Fibroblast of skin of right biceps (primary cell): ENCODE measurements at places on chromosomes 2 and 18.
A peak's percentile ranks its signal among the peaks of the same experiment; 100 is the strongest.

DNA sequence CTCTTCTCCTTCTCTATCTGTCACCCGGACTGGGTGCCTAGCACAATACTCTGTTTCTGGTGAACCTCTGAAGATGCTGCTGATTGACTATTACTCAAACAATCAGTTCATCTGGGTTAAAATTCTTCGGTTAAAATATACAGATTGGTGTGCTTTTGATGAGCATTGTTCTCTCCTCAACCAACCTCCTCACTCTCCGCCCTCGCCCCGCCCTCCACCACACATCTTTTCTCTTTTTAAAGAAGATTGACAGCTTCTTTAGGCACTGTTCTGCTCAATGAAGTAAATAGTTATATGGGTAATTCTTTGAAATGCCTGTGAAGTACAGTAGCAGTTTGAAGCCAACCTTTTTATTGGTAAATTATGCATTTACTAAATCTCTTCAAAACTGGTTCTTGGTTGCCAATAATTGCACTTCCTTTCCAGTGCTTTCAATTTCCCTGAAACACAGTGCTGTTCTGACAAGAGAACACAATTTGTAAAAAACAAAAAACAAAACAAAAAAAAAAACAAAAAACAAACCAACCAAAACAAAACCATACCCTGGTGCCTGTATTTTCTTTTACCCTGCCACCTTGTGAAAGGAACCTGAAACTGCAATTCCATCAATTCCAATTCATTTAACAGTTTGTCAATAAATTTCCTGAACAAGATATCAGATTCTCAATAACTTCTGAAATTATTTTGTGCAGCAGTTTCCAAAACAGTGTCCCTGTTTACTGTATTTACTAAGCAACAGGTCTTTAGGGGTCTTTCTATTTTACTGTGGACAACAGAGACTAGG lies 188.6 kb downstream of the LRP1B start:
- DNase-seq, result no peak

- DNase-seq, result no peak
Observed at GRCh38 chr2:220890931-220891330, 681.2 kb downstream of the EPHA4 start.

GRCh38 chr18:5317186-5317585 lies 21.7 kb upstream of the ZBTB14 start:
- DNase-seq, result no peak

- DNase-seq, result no peak
Observed at GRCh38 chr2:217559084-217559483, 443.7 kb downstream of the TNS1 start.

- no peak for DNase-seq
Observed at GRCh38 chr2:222952204-222952603, 91.4 kb downstream of the ACSL3 start.

DNA sequence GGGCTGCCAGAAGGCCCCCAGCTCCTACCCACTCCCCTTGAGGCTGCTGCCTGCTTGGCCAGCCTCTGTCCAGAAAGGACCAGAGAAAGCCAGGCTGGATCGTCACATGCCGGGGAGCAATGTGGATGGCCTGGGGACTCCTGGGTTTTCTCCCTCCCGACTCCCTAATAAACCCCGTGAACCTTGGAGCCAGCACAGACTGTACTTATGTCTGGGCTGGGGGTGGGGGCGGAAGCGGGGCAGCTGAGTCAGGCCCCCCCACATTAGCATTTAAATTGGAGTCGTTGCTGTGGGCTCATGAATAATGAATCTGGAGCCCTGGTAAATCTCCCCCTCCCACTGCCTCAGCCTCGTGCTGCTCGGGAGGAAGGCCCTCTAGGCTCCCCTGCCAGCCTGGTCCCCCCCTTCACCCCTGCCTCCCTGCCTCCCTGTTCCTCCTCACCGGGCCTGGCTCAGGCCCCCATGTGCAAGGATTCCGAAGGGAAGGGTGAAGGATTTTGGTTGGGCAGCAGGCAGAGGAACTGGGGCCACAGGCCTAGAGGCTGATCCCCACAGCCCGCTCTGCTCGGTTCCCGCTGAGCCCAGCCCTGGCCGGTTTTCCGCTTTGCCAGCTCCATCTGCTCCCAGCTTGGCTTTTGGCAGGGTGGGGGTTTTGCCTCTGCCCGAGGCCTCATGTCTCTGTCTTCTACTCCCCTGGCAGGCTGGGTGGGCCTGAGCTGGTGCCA lies 7.3 kb upstream of the ASIC4 start:
- no peak for DNase-seq

GRCh38 chr2:141271346-141271745 lies 859.5 kb downstream of the LRP1B start:
- no peak for DNase-seq

- peak; percentile 33 for DNase-seq
Observed at GRCh38 chr2:233329489-233330135, 22.0 kb downstream of the SAG start.

- DNase-seq, result no peak
Observed at GRCh38 chr2:172088245-172089004, 3.1 kb downstream of the DLX1 start.

DNA sequence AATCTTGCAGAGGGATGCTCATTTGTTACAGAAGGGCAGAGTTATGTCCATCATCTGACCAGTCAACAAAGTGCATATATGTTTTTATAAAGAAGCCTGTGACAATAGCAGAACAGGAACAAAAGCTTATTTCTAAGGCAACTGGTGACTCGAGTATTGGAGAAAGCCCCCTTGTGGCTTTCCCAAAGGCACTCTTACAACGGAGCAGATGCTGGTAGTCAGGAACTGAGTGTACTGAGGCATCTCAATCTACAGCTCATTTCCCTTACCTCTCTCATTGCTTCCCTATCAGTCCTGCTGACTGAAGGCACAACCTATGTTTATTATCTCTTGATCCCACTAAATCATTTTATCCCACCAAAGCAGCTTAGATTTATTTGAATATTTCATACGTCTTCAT lies 557.1 kb upstream of the CHAC2 start:
- DNase-seq, result no peak

GRCh38 chr2:100742277-100743254 lies 77.4 kb upstream of the NPAS2 start:
- DNase-seq, result peak; percentile 100

DNA sequence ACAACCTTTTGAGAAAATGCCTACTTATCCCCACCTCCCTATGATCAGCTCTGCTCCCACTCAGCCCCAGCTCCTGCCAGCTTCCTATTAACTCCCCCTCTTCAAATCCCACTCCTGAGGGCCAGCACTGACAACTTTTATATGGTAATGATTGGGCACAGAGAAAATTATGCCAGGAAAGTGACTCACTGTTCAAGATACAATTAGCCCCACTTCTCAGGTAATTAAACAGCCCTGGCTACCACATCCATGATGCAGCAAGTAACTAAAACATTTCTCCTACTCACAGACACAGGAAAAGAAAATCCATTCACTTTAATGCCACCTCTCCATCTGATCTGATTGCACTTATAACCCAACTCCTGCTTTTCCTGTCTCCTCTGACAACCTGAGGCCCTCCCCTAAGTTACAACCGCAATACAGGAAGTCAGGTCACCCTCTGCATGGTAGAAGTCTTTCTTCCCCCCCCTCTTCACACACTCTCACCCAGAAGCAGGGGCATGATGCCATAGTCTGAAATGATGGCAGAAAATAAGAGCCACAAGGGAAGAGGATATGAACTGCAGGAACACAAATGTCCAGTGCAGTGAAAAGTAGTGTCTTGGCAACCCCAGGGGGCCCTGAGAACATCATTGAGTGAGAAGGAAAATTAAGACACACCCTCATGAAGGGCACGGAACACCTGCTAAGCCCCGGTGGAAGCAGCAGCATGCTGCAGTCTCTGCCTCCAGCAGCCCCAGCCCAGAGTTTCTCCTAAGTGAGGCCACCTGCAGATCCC lies 54.4 kb downstream of the STK39 start:
- DNase-seq, result peak; percentile 29

- no peak for DNase-seq
Observed at GRCh38 chr18:34220081-34220815, 4.5 kb downstream of the NOL4 start.

DNA sequence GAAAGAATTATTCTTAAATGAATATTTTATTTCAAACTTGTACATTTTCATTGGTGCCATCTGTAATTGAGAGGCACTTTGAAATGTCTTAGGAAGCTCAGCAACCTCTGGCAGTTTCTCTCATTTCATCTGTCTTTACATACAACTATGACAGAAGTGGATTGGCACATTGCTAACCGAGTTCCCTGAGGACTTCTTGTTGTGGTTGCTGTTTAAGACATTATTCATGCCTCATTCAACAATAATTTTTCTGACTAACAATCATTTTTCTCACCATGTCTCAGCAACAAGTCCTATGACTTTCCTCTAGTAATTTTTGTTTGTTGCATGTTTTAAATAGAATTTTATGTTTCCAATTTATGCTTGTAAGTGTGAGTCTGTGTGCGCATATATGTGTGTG lies 284.0 kb upstream of the CWC22 start:
- peak; percentile 80 for DNase-seq

DNA sequence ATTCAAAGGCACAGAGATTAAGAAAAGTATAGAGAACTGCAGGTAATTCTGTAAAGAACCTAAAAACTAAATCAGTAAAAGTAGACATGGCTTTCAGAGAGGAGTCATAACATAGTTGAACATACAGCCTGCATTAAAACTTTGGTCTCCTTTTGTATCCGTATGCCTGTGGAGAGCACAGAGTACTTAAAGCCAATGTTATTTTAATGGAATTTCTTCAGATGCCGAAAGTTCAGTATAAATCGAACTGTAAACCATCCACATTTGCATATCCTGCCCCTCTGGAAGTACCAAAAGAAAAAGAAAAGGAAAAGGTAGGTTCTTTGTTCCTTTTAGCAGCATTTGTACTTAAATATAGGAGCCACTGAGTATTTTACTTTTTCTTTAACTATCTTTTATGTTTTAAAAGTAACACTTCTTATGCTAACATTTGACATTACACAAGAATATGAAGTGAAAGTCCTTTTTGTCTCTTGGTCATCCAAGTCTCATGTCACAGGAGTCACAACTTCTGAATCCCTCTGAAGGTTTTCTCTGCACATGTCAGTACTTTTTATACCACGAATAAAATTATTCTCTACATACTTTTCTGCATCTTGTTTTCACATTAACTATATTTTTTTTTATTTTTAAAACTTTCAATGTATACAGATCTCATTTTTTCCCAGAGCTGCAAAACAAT lies 34.9 kb upstream of the ARMC9 start:
- no peak for DNase-seq

- DNase-seq, result no peak
Observed at GRCh38 chr2:232549655-232550353, 553 bp downstream of the TIGD1 start.

DNA sequence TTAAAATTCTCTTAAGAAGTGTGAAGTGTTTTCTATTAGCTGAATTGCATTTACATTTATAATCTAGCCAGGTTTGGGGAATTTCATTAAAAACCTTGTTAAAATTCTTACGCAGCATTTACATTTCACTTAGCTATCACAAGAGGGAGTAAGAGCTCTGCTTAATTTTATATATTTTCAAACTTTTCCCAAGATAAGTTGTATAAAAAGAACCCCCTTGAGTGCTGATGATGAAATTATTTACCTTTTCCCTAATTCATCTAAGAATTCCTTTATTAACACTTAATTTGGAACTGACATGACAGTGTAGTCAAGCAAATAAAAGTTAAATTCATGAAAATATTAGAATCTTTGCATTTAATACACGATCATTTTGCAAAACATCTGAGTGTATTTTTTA lies 54.2 kb upstream of the ZSWIM2 start:
- DNase-seq, result no peak

DNA sequence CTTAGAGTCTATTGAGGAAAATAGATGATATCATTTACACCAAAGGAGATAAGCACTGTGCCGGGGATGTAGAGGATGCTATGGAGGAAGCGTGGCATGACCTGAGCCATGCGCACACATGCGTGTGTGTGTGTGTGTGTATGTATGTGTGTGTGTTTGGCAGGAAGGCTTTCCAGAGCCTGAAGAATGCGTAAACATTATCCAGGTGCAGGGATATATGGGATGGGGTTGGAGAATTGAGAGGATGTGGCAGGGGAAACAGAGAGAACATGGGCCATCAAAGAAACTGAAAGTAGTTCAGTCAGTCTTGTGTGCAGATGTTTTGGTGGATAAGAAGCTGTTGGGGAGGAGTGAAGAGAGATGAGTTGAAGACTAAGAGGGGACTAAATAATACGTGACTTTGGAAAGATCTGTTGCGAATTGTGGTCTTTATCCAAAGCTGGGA lies 9.3 kb upstream of the STAT1 start:
- no peak for DNase-seq

- no peak for DNase-seq
Observed at GRCh38 chr18:57086163-57086562, 60.7 kb upstream of the BOD1L2 start.

GRCh38 chr18:23071285-23071684 lies 64.0 kb upstream of the CABLES1 start:
- DNase-seq, result peak; percentile 61

DNA sequence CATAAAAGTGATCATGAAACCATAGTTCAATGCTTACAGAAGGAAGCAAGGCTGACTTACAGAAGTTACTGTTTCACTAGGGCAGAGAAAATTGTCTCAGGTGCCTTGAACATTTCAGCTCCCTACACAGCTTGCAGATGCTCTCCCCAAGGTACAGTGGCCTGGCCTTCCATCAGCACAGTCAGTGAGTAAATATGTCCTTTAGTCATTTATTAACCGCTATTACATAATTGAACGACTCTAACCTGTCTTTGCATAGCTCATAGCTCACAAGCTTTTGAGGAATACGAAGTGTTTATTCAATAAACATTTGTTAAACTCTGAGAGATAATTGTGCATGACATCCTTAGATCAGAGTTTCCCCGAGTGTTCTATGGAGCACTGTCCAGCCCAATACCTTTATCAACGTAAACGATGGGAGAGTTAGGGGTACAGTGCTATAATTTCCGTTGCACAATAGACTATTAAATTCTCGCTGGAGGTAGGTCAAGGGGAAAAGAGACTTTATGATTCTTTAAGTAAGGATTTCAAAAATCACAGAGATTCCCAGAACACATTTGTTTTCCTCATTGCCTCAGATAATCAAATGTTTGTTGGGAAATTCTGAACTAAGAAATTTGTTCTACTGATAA lies 677.8 kb downstream of the TSN start:
- no peak for DNase-seq

DNA sequence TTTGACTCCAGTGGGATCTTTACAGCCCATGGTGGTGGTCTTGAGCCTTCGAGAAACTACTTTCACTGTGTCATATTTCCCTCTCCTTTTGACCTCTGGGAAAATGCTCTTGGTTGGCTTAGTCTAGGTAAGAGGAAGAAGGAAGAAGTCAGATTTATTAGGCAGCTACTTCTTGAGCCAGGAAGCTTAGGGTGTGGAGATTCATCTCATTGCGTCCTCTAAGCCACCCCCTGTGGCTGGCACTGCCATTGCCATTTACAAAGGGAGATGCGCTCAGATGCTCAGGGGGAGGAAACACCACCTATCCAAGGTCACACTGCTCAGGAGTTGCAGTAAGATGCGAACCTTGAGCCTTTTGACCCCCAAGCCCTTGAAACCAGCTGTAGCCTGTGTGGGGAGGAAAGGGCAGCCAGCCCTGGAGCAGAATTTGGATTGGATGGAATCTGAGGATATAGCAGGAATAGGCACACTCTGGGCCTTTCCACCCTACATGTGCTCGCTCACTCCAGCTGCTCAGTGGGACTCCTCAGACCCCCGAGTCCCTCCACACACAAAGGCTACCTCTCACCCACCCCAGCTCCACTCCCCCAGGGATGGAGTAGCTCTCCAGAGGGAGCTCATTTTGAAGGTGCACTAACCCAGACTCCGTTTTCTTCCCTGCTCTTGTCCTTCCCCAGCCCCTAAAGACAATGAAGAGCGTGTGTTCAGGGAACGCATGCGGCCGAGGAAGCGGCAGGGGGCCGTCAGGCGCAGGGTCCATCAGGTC lies 321.3 kb upstream of the EPAS1 start:
- DNase-seq, result no peak
